ENCODE measurements at places on chromosomes 5 and 9.

- DNase-seq = no peak
These were observed 340.3 kb downstream of the KCNN2 start for GRCh38 chr5:114702136-114702535.

- DNase-seq = no peak
These were observed 76.3 kb upstream of the ORM1 start for GRCh38 chr9:114246558-114246957.

GRCh38 chr5:141345327-141345726 is 1.7 kb downstream of the PCDHGA3 start:
- no peak for DNase-seq

DNA sequence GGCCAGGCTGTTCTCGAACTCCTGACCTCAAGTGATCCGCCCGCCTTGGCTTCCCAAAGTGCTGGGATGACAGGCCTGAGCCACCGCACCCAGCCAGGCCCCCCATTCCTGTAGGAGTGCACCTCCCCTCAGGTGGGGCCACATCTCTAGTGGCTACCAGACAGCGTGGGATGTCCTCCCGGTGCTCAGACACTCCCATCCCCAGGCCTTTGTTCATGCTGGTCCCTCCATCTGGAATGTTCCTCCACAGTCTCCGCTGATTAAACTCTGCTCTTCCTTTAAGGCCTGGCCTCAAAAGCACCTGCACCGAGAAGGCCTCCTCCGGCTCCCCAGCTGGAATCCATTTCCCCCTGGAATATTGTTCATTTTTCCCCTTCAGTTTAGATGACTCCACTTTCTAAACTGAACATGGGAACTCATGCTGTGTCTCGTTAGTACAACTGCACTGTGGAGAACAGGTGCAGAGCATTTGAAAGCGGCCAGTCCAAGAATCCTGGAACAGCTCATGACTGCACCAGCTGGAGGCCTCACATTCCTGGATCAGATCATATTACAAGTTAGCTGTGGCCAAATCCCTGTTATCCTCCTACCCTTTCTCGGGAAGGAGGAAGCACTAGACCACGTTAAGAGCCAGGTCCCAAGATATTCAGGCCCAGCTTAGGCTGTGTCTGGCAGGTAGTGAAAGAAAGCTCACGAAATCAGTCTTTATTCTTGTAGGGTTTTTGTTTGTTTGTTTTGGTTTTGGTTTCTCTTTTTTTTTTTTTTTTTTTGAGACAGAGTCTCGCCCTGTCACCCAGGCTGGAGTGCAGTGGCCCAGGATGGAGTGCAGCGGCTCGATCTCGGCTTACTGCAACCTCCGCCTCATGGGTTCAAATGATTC is 10.8 kb upstream of the PRRC2B start:
- DNase-seq = no peak

GRCh38 chr5:74576941-74577456 is 63.5 kb downstream of the ENC1 start:
- no peak for DNase-seq

GRCh38 chr9:112777914-112778313 is 27.4 kb downstream of the SNX30 start:
- no peak for DNase-seq

GRCh38 chr5:74251141-74252035 is 389.1 kb downstream of the ENC1 start:
- no peak for DNase-seq

- DNase-seq = no peak
These were observed 22.6 kb downstream of the FGF1 start for GRCh38 chr5:142663246-142663645.

DNA sequence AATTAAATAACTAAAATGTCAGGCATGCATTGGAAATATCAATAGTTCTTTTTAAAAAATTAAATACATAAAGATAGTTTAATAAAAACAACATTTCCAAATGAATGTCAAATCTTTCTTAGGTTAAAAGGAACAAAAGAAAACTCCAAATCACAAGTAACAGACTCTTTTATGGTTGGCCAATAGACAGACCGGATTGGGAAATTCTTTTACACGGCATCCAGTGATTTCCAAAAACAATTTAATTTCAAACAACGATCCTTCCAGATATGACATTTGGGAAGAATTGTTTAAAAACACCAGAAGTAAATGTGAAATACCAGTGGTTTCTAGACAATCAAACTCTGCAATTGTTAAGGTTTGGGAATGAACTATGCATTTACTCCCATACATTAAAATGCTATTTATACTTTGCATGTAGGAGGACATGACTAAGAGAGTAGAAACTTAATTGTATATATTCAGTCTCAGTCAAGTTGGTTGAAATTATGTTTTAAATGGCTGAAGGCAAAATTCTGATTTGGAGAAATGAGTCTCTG is 32.8 kb downstream of the ZNF474 start:
- DNase-seq = no peak

- no peak for DNase-seq
These were observed 203.1 kb downstream of the BRINP1 start for GRCh38 chr9:119166096-119166495.

GRCh38 chr5:116097301-116097700 is 12.5 kb downstream of the COMMD10 start:
- DNase-seq = no peak

GRCh38 chr5:159566832-159567231 is 236.5 kb upstream of the IL12B start:
- DNase-seq = no peak

DNA sequence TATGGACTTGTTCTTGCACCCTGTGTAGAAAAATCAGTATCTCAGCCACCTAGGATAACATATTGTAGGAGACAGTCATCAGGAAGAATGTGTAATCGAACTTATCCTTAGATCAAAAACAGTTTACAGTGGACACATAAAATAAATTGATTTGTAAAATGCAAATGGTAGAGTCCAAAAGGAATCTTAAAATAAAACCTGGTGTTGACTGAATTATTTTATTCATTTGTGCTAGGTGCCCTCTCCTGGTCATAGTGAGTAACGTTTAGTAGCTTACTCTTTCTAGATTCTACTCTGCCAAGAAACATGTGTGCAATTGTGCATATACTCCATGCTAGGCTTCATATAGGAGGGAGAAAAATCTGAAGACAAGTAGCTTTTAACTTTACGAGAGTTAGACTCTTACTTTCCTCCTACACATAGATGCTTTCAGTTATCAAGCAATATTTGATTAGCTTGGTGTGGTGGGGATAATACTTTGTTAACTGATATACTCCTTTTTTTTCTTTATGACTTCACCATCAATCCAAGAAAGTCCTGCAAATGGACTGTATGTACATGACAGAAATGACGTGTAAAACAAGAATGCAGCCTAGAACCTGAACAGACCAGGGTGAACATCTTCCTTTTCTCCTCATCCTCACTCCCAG is 23.7 kb upstream of the LOX start:
- no peak for DNase-seq

GRCh38 chr5:51203598-51203997 is 179.7 kb upstream of the ISL1 start:
- no peak for DNase-seq

All from GOT3 (cell line).